Renal pelvis (tissue), 12 donors: ENCODE measurements at places on chromosomes 7 and 10.

DNA sequence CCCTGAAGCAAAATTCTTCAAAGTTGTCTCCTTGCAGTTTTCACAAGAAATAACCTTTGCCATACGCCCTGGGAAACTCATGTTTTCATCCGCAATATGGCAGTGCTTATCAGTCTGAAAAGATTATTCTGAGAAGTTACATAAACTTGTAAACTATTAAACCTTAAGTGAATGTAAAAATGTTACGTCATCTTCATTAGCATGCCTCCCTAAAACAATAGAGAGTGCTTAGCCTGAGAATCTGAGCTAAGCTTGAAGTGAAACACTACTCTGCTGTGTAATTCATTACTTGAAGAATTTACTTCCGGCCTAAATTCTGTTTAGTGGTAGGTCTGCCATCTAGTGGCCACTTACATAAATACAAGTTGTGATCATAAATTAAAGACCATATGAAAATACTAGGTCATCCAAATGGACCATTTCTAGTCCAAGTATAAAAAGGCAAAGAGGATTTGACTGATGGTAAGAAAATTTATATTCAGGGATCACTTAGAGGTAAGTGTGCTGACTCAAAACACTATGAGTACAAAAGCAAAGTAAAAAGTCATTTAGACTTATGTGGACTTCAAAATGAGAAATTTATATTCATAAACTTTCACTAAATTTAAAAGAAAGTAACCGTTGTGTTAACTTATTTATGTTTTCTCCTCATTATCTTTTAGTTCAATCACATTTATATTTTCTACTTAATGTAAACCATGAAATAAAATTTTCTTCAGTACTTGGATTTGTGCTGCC lies 745.1 kb upstream of the LRRTM3 start:
- peak; percentile 66 for DNase-seq

- peak; percentile 72 for DNase-seq
Measured at GRCh38 chr7:44145969-44146911, 5.1 kb upstream of the MYL7 start.

GRCh38 chr7:141409801-141410329 lies 141.3 kb upstream of the AGK start:
- DNase-seq = no peak

DNA sequence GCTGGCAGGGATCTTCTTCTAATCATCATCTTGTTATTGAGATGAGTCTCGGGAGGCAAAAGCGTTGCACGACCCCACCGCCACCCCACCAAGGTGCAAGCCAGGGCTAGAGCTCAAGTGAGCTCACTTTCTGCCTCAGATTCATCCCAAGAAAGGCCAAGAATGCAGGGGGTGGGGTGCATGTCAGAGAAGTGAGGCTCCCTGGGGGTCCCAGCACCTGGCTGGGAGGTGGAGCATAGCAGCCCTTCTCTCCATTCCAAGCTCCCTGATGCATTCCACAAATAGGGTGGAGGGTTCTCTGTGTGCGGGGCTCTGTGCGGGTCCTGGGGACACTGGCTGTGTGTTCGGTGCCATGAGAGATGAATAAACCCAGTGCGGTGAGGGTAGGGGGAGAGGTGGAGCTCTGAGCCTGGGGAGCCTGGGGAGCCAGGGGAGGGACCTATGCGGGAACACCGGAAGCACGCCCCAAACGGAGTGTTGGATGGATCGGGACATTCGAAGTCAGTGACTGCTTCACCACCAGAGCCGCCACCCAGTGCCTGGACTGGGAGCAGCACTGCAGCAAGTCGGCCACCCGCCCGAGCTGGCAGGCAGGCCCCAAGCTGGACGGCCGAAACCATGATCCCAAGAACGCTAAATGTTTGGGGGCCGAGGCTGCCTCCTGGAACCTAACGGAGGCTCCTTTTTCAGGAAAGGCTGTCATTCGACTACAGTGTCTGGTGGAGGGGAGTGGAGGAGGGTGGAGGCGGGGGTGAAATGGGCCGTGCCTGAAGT lies 17.9 kb upstream of the HMX3 start:
- no peak for DNase-seq

- no peak for DNase-seq
Measured at GRCh38 chr7:300048-300447, 10.1 kb downstream of the FOXL3 start.

GRCh38 chr7:106050746-106051117 lies 61.4 kb downstream of the SYPL1 start:
- DNase-seq = no peak

- DNase-seq = peak; percentile 39
Measured at GRCh38 chr10:52778511-52779392, 6.2 kb upstream of the MBL2 start.

DNA sequence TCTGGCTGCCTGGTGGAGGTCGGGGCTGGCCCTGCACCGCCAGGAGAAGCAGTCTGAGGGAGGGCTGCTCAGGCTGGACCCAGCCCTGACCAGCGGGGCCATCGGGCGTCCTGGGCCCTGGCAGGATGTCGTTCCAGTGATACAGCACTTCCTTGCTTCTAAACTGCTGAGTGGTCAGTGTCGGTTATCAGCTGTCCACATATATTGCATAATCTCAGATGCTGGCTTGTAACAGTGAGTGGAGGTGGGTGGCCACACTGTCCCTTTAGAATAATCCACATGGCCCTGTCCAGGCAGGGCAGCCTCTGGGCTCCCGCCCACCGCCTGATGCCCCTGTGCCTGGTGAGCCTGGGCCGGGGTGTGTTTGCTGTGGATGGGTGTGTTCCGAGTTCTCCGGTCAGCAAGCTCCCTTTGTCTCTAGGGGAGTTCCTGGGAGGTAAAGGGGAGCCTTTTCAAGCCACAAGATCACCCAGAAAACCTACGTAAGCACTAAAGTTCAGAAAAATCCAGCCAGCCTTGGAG lies 86.1 kb downstream of the LHPP start:
- no peak for DNase-seq

DNA sequence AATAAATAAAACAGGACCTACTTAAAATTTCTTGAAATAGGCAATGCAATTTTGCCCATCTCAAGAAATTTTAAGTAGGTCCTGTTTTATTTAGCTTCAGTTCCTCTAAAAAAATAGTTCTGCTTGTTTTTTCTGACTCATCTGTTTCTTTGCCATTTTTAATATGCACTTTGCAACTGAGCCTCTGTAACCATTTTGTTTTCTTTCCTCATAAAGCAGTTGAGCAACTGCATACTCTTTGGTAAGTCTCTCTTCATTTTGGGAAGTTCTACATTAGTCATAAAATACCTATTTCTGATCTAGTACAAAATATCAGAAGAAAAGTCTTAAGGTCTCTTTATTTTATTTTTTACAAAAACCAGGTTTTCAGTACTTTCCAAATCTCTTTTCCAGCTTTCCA lies 18.0 kb downstream of the TAS2R40 start:
- no peak for DNase-seq

DNA sequence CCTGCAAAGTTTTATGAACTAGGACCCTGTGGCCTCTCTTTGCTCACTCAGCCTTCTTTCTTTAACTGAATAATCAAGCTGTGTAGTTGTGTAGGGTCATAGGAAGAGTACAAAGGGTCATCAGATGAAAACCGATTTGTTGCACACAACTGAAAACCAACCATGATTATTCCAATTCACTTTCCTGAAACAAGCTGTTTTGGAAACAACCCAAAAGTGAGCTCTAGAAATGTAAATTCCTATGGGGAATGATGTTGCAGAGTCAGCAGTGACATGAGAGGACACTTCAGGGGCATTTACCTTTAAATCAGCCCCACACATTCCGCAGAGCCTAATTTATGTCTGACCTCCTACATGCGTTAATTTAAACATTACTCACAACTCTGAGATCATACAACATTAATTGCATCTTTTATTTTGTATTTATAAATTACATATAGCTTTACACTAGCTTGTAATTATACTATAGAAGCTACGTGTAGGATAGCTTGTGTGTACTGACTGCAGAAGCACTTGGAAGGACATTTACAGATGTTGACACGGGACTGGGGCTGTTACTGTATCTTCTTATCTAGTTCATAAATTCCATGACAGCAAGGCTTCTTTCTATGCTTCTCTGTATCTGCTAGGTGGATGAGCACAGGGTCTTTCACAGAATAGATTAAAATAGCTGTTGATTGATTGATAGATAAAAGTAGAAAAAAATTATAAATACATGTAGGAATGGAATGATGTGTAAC lies 139.9 kb upstream of the AKR1E2 start:
- no peak for DNase-seq
